ENCODE measurements at places on chromosomes 3 and 15.
A peak's percentile ranks its signal among the peaks of the same experiment; 100 is the strongest.

DNA sequence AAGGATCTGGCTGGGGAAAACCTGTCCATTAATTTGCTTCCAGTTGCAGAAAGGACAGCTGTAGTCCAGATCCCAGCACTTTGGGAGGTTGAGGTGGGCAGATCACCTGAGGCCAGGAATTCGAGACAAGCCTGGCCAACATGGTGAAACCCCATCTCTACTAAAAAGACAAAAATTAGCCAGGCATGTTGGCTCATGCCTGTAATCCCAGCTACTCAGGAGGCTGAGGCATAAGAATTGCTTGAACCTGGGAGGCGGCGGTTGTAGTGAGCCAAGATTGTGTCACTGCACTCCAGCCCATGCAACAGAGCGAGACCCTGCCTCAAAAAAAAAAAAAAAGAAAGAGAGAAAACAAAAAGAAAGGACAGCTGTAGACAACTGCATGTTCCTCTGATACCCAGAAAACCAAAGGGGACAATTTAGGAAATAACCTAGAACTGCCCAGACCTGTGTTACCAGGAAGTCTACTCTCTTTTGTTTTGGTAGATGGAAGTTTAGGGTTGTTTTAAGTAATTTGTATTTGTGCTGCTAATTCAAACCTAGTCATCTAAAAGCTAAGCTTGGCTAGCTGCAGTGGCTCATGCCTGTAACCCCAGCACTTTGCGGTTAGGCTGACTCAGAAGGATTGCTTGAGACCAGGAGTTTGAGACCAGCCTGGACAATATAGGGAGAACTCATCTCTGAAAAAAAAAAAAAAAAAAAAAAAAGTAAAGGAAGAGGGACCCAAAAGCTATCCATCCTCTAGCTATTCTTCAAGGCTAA lies 22.7 kb downstream of the EXD1 start:
- DNase-seq = peak; percentile 62

GRCh38 chr3:62874711-62875557 lies at the start of gene CADPS:
Gene CADPS, minus strand, starts transcription at chr3:62875416. Its CDS starts 387 bp downstream, at chr3:62875029.
- DNase-seq = no peak

GRCh38 chr3:37899101-37899707 lies 37.5 kb downstream of the CTDSPL start:
- DNase-seq = no peak

DNA sequence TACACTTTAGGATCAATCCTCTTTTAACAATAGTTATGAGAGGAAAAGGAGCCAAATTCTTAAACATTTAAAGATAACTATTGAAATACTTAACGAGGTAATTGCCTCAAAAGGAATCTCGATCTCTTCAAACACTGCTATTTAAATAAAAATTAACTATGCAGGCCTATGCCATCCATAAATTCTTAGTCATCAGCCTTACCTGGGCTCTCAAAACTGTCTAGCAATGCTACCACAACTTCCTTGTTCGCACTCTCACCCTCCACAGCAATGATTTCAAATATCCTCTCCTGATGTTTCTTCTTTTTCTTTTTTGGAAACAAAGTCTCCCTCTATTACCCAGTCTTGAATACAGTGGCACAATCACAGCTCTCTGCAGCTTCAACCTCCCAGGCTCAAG lies 12.3 kb downstream of the ETFA start:
- no peak for DNase-seq

DNA sequence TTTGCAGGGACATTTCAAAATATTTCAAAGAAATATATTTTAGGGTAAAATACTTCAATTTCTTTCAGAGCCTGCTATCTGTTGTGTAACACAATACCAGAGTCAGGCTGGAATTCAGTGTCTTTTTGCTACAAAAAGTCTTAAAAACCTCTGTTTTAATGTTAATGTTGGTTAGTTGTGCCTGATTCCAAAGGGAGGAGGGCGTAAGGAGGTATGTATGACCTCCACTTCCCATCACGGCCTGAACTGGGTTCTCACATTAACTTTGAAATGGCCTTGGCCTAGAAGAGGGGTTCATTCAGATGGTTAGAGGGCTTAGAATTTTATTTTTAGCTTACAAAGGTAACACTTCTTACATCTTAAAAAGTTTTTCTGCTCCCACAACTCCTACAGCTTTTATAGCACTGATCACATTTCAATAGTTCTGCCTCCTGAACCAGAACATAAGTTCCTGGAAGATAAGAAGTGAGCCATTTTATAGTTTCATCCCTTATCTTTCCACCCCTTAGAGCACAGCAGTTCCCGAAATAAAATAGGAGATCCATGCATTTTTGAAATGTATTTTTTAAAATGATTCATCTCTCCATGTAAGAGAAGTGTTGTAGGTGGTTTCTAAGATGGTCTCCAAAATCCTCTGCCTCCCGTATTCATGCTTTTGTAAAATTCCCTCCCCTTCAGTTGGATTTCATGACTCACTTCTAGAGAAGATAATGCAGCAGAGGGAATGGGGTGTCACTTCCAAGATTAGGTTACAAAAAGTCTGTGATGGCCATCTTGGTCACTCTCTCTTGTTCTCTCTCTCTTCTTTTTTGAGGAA lies 543.1 kb upstream of the NECTIN3 start:
- no peak for DNase-seq

DNA sequence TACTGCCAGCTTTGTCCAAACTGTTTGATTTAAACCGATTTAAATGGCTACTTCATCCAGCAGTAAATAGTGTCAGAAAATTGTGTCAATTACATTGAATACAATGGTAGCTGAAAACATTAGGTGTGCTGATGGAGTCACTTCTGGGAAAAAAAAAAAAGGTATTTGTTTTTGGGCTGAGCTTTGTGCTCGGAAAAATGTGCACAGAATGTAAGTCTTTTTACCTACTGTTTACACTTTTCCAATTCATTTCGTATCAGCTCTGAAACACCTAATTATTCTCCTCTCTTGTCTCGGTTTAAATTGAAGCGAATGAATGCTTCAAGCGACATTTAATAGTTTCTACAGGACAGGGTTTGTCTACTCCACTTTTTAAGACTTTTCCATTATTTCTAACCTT lies 1078.4 kb downstream of the ROBO1 start:
- DNase-seq = no peak

DNA sequence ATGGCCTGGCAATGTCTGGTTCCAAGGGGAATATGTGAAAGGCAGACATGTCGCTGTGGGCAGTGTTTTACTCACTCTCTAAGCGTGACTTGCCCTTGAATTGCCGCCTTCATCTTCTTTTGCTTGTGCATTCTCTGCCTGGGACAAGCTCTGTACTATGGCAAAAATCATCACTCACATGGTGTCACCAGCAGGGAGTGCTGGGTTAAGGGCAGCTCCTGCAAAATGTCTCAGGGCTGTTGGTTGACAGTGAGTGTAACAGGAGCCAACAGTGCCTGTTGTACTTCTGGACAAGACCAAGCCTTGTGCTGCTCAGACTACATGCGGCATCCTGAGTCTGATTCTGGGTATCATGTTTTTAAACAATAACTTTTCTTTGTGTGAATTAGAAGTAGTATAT lies 45.3 kb upstream of the KY start:
- DNase-seq = no peak

- no peak for DNase-seq
These were observed 5.8 kb upstream of the MEX3B start for GRCh38 chr15:82051664-82052063.
